ENCODE measurements at places on chromosomes 3 and 15.
A peak's percentile ranks its signal among the peaks of the same experiment; 100 is the strongest.

GRCh38 chr3:18098960-18099587, 326.1 kb downstream of the SATB1 start:
- peak; percentile 47 for DNase-seq

- no peak for DNase-seq
These were observed 71.0 kb upstream of the STRIT1 start for GRCh38 chr3:155364492-155364891.

- no peak for DNase-seq
These were observed 928.1 kb downstream of the ROBO1 start for GRCh38 chr3:78839693-78840092.

DNA sequence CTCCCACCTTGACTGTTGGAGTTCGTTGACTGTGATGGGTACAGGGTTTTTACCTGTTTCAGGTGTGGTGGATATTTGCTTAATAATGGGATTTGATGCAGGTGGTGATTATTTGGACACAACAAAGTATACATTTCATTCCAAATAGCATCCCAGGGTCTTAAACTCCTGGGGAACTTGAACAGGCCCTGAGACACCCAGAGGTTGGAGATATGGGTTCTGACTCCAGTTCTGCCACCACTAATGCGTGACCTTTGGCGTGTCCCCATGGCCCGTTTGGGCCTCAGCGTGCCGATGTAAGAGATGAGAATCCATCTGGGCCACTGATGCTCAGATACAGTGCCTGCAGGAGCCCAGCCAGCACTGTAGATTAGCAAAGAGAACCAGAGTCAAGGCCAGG, 264.5 kb downstream of the EPHB1 start:
- no peak for DNase-seq

GRCh38 chr3:175495331-175495730, 636.2 kb downstream of the NAALADL2 start:
- DNase-seq: peak; percentile 14

DNA sequence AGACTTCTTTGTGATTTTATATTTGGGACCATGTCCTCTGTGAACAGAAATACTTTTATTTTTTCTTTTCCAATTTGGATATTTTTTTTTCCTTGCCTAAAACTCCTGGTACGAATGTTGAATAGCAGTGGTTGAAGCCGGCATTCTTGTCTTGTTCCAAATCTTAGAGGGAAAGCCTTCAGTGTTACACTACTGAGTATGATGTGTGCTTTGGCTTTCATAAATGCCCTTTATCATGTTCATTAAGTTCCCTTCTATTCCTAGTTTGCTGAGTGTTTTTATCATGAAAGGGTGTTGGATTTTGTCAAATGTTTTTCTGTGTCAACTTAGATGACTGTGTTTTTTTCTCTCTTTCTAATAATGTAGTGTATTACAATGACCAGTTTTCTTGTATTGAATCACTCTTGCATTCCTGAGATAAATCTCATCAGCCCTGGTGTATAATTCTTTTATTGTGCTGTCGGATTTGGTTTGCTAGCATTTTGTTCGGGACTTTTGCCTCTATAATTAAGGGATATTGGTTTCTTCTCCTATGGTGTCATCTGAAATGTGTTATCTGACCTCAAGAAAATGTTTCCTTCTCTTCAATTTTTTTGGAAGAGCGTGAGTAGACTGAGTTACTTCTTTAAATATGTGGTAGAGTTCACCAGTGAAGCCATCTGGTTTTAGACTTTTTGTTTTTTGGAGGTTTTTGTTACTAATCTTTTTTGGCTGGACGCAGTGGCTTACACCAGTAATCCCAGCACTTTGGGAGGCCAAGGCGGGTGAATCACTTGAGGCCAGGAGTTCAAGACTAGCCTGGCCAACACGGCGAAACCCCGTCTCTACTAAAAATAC, 33.3 kb downstream of the MAP1A start:
- no peak for DNase-seq

DNA sequence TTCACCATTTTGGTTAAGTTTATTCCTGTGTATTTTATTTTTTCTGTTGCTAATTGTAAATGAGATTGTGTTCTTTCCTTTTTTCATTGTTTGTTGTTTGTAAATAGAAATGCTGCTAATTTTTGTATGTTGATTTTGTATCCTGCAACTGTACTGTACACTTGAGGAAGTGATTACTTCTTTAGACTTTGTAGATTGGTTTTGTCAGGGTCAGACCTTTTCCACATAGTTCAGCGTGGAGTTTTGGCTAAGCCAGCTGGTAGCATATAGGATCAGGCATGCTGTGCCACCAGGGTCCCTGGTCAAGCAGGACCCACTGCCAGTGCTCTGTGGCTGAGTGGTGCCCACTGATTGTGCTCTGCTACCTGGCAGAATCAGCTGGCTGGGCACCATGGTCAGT, 80.1 kb downstream of the CD200 start:
- DNase-seq: no peak

GRCh38 chr3:13427662-13428603, 7.8 kb upstream of the NUP210 start:
- DNase-seq: no peak

GRCh38 chr3:119033393-119034255, 1.0 kb downstream of the IGSF11 start:
- DNase-seq: no peak

DNA sequence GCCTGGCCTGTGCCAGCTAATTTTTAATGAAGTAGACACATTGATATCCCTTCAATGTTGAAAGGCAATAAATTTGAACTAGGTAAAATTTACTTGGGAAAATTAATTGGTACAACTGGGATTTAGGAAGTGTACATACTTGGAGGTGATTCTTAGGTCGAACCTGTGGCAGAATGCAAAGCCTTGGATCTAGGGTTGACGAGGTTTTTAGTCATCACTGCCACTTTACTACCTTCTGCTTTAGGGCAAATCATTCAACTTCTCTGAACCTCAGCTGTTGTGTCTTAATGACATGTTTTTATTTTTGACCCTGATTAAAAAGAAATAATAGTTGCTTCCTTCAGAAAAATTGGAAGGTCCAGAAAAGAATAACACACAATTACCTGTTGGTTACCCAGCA, 2.5 kb downstream of the APPL1 start:
- no peak for DNase-seq

- DNase-seq: no peak
These were observed 26.9 kb downstream of the ATOSA start for GRCh38 chr15:52652286-52652685.

GRCh38 chr15:64792282-64792681, 16.9 kb upstream of the RBPMS2 start:
- no peak for DNase-seq

DNA sequence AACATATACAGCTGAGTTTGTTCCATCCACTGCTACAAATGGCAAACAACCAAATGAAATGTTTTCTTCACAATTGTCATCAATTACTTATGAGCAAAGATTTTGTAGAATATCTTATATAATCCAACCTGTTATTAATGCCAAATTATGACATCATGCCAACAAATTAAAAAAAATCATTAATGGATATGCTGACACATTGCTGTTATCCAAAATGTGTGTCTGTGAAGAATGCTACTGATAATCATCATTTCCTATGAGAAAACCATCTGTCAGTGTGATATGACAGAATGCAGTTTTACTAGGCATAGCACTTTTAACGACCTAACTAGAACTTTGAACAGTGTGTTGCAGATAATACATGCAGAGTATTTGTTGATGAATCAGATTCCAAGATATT, 556.5 kb upstream of the KCNMB2 start:
- no peak for DNase-seq

DNA sequence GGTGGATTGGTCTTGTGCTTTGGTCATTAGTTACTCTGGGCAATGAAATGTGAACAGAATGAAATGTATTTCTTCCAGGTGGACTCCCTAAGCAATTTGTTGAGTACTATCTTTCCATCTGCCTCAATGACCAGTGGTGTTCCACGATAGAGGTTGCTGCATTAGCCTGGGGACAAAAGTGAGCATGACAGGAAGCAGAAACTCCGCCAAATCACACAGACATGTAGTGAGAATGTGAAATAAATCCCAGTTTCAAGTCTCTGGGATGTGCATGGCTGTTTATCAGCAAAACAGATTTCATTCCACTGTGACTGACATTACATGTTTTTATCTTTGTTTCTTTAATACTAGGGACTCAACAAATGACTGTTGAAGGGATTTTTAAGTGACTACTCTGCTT, 63.3 kb upstream of the DCBLD2 start:
- DNase-seq: no peak

- peak; percentile 81 for DNase-seq
These were observed 2.0 kb downstream of the FAM43A start for GRCh38 chr3:194687638-194688199.

DNA sequence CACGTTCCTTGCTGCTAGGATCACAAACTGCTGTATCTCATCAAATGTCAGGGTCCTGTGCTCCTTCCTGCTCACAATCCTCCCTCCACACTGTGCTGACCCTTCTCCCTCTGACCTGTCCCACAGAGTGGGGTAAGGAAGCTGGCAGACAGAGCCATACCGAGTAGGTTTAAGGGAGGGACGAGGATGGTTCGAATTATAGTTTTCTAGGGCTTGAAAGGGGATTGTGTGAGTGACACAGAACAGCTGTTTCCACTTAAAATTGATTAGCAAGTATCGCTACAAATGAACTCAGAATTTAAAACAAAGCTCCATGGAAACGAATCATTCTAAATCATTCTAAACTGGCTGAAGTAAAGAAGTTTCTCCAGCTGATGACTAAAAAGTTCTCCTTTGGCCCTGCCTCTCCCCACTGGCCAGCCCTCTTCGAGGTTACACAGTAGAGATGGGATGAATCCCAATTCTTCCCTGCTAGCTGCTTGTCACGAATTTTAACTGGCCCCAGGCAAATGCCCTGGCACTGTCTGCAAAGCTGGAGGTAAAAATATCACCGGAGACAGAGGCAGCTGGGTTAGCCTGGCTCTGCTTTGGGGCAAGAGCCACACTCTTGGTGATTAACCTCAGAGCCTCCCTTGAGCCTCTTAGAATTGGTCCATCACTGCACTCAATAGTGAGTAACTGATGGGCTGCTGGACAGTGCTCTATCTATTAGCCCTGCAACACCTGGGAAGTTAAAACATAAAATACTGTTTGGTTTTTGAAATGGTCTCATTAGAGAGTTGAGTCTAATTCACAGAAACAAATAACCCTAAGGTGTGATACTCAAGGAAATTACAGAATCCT, 194.9 kb downstream of the CHST2 start:
- DNase-seq: no peak

DNA sequence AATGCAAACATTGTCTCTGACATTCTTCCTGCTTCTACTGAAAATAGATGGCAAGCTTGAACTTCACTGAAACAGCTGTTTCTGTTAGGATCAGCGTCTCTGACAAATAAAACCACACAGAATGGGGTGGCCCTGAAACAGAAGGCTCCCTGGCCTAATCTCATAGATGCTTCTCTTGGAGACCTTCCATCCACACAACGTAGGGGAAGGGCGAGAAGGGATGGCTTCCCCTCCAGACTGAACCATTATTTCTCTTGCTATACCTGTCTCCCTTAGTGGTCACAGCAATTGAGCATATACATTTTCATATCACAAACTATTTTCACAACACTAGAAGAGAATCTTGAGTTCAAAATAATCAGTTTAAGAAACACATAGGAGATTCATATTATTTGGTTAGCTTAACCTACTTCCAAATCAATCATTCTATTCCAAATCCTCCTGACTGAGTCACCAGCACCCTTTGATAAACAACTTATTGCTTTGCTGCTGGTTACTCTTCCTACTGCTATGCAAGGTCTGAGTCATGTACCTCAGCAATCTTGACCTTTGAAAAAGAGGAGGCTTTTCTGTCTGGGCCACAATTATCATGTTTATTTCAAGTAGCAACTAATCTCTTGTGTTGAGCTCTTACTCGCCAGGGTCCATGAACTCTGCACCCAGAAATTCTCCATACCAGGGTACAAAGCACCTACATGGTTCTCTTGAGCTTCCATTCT, 45.5 kb downstream of the CBLB start:
- peak; percentile 45 for DNase-seq
